H1 (cell line): ENCODE measurements at places on chromosomes 3 and 15. TPM values are rescaled to one million over a fixed set of nuclear protein-coding genes. Genes with fewer than 3 reads are reported as not detected.

- H3K4me1 ChIP-seq, result no peaks in the 10 kb centered on the region
- H3K36me3 ChIP-seq, result no peaks in the 10 kb centered on the region
- no peak for DNase-seq
- H3K4me3 ChIP-seq, result no peak overlapping the region
- no peak overlapping the region for H3K27ac ChIP-seq
These were observed 37.1 kb downstream of the MAP3K13 start for GRCh38 chr3:185399737-185400667.

- H3K4me3 ChIP-seq, result no peak overlapping the region
- no peaks in the 10 kb centered on the region for H3K27me3 ChIP-seq
- no peak for DNase-seq
- H3K4me1 ChIP-seq, result no peaks in the 10 kb centered on the region
- no peak overlapping the region for H3K27ac ChIP-seq
These were observed 194.6 kb downstream of the GABRG3 start for GRCh38 chr15:27165590-27165989.

DNA sequence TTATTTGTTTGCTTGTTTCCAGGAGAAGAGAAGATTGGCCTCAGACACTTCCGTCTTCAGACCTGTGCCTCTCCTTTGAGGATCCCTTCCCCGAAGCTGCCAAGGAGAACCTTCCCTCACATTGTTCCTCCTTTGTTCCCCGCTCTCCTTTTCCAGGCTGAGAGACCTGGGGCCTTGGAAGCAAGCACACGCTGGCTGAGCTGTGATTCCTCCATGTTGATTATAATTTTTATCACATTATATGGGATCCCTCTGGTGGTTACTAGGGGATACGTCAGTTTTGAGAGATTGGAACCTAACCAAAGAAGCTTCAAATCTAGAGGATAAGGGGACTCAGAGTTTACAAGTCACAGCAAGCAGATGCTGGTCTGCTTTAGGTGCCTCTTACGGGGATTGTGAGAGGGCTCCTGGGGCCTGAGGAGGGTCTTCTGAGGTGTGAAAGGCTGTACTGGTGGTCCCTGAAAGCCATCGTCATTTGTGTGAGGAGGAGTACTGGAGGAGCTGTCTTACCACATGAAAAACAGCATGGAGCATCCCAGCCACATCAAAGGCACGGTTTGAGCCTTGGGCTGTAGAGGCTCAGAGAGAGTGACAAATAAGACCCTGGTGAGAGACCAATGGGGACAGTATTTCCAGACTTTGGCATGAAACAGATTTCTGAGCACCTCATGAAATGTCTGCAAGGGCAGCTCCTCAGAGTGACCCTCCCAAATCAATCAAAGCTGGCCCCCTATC is 760.1 kb upstream of the CFAP20DC start:
- no peak overlapping the region for H3K4me3 ChIP-seq
- no peak for DNase-seq
- no peaks in the 10 kb centered on the region; the same call in 1 of the 2 replicates for H3K27me3 ChIP-seq
- H3K27ac ChIP-seq, result no peak overlapping the region
- H3K36me3 ChIP-seq, result no peaks in the 10 kb centered on the region

DNA sequence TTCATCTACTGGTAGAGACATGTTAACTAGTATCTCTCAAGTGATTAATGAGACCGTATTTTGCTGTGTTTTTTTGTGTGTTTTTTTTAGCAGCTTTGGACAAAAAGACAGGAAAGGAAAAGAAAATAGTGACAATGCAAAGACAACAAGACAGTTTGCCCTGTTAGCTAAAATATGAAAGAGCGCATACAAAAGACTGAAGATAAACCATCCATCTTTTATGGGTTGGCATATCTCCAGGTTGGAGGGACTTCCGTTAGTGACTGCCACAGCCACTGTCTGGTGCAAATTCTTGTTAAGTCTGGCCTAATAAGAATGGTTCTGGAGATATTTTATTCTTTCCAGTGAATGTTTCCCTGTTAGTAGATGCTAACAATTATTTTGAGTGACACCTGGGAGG is 121.9 kb downstream of the CDIN1 start:
- no peak overlapping the region for H3K27ac ChIP-seq
- H3K36me3 ChIP-seq, result no peaks in the 10 kb centered on the region
- H3K4me1 ChIP-seq, result no peaks in the 10 kb centered on the region
- DNase-seq, result no peak
- no peaks in the 10 kb centered on the region for H3K27me3 ChIP-seq

- H3K27ac ChIP-seq, result no peak overlapping the region
- no peak for DNase-seq
- H3K4me3 ChIP-seq, result no peak overlapping the region
- H3K4me1 ChIP-seq, result no peaks in the 10 kb centered on the region
- H3K27me3 ChIP-seq, result no peaks in the 10 kb centered on the region
- H3K36me3 ChIP-seq, result no peaks in the 10 kb centered on the region
These were observed 987.0 kb upstream of the CFAP20DC start for GRCh38 chr3:60036803-60037202.

DNA sequence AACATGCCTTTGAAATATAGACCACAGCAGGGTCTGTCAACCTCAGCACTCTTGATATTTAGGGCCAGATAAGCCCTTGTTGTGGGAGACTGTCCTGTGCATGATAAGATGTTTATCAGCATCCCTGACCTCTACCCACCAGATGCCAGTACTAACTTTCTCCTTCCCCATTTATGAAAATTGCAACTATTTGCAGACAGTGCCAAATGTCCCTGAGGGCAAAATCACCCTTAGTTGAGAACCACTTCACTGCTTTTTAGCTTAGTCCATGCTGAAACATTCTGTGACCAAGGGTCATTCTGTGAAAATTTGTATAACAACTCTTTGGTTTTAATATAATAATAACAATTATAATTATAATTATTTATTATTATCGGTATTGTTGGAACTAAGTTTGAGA is 1032.4 kb downstream of the MCTP2 start:
- DNase-seq, result no peak
- no peak overlapping the region for H3K27ac ChIP-seq
- H3K27me3 ChIP-seq, result no peaks in the 10 kb centered on the region
- no peak overlapping the region for H3K4me3 ChIP-seq
- H3K36me3 ChIP-seq, result no peaks in the 10 kb centered on the region
- H3K4me1 ChIP-seq, result no peaks in the 10 kb centered on the region

DNA sequence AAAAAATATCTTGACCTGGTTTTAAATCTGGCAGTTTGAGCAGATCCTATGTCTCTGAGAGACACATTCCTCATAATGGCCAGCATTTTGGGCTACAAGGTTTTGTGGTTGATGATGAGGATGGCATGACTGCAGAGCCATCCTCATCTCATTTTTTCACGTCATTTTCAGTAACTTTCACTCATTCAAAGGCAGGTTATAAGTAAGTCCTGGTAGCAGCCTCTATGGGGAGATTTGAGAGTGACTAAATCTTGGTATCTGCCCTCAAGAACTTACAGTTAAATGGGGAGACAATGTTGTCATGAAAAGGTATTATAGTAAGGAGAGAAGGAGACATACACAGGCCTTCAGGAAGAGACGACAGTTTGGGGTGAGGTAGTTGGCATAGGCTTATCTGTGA is 14.5 kb downstream of the TIGIT start:
- no peaks in the 10 kb centered on the region for H3K36me3 ChIP-seq
- no peak overlapping the region for H3K27ac ChIP-seq

- no peak overlapping the region for H3K27ac ChIP-seq
- H3K36me3 ChIP-seq, result no peaks in the 10 kb centered on the region
- DNase-seq, result no peak
- no peaks in the 10 kb centered on the region for H3K4me1 ChIP-seq
- no peak overlapping the region for H3K4me3 ChIP-seq
- H3K27me3 ChIP-seq, result no peaks in the 10 kb centered on the region
These were observed 200.5 kb upstream of the LRTM1 start for GRCh38 chr3:55128225-55128823.

GRCh38 chr15:73952171-73952912 is 26.1 kb downstream of the LOXL1 start:
- H3K36me3 ChIP-seq, result no peaks in the 10 kb centered on the region
- no peak overlapping the region for H3K27ac ChIP-seq
- no peak overlapping the region for H3K4me3 ChIP-seq
- peaks cover 16% of the 10 kb centered on the region for H3K4me1 ChIP-seq
- H3K27me3 ChIP-seq, result no peaks in the 10 kb centered on the region
- DNase-seq, result no peak

GRCh38 chr15:32718821-32719716 is 1.3 kb downstream of the GREM1 start:
- peaks cover 37% of the 10 kb centered on the region for H3K27me3 ChIP-seq
- H3K4me1 ChIP-seq, result peaks cover 19% of the 10 kb centered on the region
- H3K4me3 ChIP-seq, result peak overlapping the region; percentile 50
- no peak overlapping the region for H3K27ac ChIP-seq
- peak; percentile 73 for DNase-seq

GRCh38 chr15:31500766-31501449 is 174.3 kb downstream of the KLF13 start:
- no peak overlapping the region for H3K27ac ChIP-seq
- no peaks in the 10 kb centered on the region for H3K27me3 ChIP-seq
- H3K4me1 ChIP-seq, result no peaks in the 10 kb centered on the region
- H3K36me3 ChIP-seq, result no peaks in the 10 kb centered on the region
- no peak overlapping the region for H3K4me3 ChIP-seq

DNA sequence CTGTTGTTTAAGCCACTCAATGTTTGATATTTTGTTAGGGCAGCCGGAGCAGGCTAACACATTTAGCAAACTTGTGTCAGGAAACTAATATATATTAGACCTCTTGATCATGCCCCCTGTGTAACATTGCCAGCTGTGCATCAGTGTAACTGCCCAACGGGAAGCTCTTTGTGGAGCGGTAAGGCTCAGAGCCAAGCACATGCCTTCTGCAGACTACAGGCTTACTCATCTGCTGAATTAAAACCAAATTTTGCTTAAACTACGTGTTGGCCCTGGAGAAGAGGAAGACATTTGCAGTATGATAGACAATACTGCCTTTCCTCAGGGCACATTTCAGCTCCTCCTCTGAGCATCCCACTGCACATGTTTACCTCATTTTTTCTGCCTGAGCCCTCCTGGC is 50.5 kb upstream of the KCNMB2 start:
- H3K27me3 ChIP-seq, result no peaks in the 10 kb centered on the region
- H3K4me3 ChIP-seq, result no peak overlapping the region
- H3K4me1 ChIP-seq, result no peaks in the 10 kb centered on the region; the same call in 1 of the 2 replicates
- H3K27ac ChIP-seq, result no peak overlapping the region

DNA sequence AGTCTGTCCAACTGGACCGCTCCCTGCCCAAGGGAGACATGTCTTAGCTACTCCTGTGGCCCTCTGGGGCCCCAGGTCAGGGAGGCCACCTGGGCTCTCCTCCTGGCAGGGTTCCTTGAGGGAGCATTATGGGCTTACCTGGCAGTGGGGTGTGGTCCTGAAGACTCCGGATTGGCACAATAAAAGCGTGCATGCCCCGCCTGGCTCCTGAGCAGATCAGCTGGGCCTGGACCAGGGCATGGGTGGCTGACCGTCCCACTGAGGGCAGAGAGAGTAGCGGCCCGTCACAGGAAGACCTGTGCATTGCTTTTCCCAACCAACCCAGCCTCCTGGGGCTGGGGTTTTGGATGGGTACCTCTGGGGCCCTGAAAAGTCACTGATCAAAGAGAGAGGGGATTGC is 5.4 kb downstream of the ACOX2 start:
- peaks cover 3% of the 10 kb centered on the region; the same call in 1 of the 2 replicates for H3K4me1 ChIP-seq
- no peaks in the 10 kb centered on the region for H3K36me3 ChIP-seq
- H3K4me3 ChIP-seq, result no peak overlapping the region
- H3K27ac ChIP-seq, result no peak overlapping the region
- no peak for DNase-seq

GRCh38 chr3:20240154-20240883 is 54.3 kb upstream of the SGO1 start:
- H3K36me3 ChIP-seq, result no peaks in the 10 kb centered on the region
- H3K4me1 ChIP-seq, result no peaks in the 10 kb centered on the region
- no peaks in the 10 kb centered on the region for H3K27me3 ChIP-seq
- no peak overlapping the region for H3K4me3 ChIP-seq

DNA sequence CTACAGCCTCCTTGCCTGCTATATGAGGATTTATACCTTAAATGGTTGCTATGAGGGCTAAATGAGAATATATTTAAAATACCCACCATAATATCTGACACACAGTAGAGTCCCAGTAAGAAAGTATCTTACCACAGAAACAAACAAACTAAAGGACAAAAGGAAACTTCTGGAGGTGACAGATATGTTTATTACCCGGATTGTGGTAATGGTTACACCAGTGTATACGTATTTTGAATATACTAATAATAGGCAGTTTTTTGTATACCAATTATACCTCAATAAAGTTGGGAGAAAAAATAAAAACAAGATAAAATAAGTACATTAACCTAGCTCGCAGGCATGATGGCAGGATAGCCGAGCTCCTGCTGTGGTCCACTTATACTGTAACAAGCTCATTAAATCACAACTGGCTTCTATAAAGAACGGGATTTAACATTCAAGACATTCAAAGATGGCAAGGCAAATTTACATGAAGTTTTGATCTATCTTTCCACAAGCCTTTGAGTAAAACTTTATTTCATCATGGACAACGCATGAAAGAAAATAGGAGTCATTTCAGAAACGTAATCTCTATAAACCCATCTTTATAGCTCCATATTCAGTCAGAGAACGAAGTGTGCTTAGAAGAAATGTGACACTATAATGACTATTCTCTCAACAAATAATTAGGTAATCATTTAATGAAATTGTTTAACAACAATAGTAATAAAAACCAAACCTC is 1.5 kb downstream of the RPN1 start:
- H3K4me1 ChIP-seq, result no peaks in the 10 kb centered on the region; the same call in 1 of the 2 replicates
- H3K27me3 ChIP-seq, result no peaks in the 10 kb centered on the region
- no peak overlapping the region for H3K27ac ChIP-seq
- no peak for DNase-seq
- H3K4me3 ChIP-seq, result peak overlapping the region; percentile 97; the same call in 1 of the 2 replicates
- peaks cover 6% of the 10 kb centered on the region; the same call in 1 of the 2 replicates for H3K36me3 ChIP-seq

- H3K4me1 ChIP-seq, result no peaks in the 10 kb centered on the region
- H3K27me3 ChIP-seq, result no peaks in the 10 kb centered on the region
- H3K27ac ChIP-seq, result no peak overlapping the region
- H3K4me3 ChIP-seq, result no peak overlapping the region
- no peaks in the 10 kb centered on the region for H3K36me3 ChIP-seq
- no peak for DNase-seq
These were observed 9.0 kb upstream of the LRRFIP2 start for GRCh38 chr3:37183375-37183831.

DNA sequence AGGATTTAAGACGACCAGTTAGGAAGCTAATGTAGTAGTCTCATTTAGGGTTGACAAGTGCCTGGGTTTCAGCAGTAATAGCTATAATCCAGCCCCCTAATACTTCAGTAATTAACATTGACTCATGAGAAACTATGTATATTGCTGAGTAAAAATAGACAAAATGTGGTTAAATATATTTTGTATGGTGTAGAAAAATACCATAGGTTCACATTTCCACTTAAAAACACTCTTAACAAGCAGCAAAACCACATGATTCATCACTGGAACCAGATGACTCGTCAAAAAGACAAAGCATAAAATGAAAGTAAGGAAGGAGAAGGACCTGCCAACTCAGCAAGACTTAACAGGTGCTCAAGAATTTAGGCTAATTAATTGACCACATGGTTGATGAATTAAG is 288.9 kb downstream of the EFHB start:
- H3K27me3 ChIP-seq, result no peaks in the 10 kb centered on the region
- no peak for DNase-seq
- no peak overlapping the region for H3K4me3 ChIP-seq

PEX5L gene
- 0.80 and 0.89 TPM in 2 replicates for polyA plus RNA-seq

CHRNB4 gene
- polyA plus RNA-seq, result 4.1 and 4.5 TPM in 2 replicates

LTK gene
- polyA plus RNA-seq, result 0.05 and 0.06 TPM in 2 replicates

MYEF2 gene
- polyA plus RNA-seq, result 14.3 and 18.9 TPM in 2 replicates

SEC22A gene
- 10.4 and 17.1 TPM in 2 replicates for polyA plus RNA-seq
